ENCODE measurements at places on chromosomes 6 and 20.
A peak's percentile ranks its signal among the peaks of the same experiment; 100 is the strongest.

- DNase-seq = peak; percentile 39
Measured at GRCh38 chr6:44006123-44006871, 121.0 kb downstream of the MRPL14 start.

- no peak for DNase-seq
Measured at GRCh38 chr6:147126618-147127022, 77.6 kb upstream of the STXBP5 start.

- no peak for DNase-seq
Measured at GRCh38 chr6:18978337-18979128, 591.4 kb downstream of the RNF144B start.

DNA sequence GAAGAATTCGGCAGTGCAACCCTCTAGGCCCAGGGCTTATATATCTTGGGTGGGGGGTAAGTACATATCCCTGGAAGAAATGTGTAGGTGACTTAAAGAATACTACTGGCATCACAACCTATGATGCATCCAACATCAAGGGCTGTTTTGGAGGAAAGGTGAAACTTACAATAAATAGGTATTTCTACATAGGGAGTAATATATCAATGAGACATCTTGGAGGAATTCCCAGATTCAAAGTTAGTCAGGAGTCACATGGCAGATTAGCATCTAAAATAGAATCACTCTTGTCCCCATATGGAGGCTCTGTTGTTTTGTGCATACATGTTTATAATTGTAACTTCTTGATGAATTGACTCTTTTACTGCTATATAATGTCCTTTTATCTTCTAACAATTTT is 375.5 kb downstream of the PAX1 start:
- no peak for DNase-seq

DNA sequence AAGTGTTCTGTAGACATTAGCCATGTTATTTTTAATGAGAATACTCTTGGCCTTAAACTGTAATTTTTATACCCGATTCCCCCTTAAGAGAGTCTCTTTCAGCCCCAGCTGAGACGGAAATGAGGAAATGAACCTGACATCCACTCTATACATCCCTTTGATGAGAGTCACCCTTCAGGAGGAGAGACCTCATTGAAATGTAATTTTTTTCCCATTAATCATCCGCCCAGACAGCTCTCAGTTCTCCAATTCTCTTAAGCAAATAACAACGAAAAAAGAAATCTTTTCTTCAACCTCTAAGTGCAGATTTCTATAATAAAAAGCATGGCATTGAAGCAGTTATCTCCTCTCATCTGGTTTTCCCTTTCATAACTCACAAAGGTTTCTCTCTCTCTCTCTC is 243.8 kb upstream of the PMEPA1 start:
- DNase-seq = no peak

GRCh38 chr6:135750081-135750480 is 101.4 kb upstream of the PDE7B start:
- DNase-seq = no peak

DNA sequence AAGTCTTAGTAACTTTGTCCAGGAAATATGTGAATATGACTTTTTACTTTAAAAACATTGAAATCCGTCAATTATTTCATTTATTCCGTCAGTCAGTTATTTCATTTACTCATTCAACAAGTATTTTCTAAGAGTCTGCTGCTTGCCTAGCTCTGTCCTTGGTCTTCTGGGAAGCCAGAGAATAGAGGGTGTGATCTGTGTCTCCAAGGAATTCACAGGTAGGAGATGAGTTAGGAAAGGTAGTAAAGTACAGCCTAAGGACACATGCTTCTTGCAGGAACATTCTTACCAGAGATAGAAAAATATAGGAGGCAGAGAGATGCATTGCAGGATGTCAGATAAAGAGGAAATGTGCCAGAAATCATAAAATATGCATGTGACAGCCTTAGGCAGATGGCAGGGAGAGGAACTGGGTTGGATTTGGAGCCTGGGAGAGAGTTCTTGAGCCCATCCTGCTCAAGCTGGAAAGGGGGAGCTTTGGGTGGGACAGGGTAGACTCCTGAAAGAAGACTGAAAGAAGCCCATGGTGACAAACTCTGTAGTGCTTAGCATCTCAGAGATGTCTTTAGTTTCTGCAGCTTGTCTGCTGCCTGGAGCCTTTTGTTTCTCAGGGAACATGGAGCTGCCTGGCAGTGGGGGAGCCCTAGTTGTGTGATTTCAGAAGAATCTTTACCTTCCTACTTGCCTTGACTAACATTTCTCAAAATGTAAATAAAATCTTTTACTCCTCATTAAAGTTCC is 3.5 kb downstream of the SH3BGRL2 start:
- DNase-seq = no peak

- DNase-seq = peak; percentile 56
Measured at GRCh38 chr6:45436544-45437438, 59.1 kb upstream of the SUPT3H start.

DNA sequence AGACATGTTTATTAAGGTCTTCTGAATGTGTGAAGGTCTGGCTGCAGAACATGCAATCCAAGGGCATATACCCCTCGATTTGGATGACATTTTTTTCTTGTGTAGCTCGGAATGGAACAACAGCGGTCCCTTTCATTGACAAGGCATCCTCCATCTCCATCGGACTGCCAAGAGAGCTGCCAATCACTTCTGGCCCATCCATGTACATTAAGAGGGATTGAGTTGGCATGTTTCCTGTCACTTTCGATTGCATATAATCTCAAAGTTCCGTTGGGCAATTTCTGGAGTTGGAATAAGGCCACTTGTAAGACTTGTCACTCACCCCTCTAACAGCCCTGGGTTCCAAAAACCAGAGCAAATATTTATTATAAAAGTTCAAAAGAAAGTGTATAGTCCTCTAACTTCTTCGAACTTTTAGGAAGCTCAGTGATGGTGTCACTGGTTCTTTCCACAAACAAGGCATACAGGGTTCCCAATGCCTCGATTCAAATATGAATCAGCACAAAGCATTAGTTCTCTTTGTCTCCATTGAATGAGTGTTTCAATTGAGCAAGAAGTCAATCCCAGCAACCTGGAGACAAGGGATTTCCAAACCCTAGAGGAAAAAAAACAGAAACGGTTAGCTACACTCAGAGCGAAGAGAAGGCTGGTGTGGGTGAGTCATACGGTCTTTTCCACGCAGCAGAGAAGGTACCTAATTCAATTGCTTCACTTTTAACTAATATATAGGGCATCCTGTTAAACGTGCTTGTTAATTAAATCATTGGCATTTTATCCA is 10.9 kb downstream of the ZNF217 start:
- DNase-seq = no peak

GRCh38 chr20:3166338-3166912 is 6.8 kb upstream of the FASTKD5 start:
- no peak for DNase-seq

DNA sequence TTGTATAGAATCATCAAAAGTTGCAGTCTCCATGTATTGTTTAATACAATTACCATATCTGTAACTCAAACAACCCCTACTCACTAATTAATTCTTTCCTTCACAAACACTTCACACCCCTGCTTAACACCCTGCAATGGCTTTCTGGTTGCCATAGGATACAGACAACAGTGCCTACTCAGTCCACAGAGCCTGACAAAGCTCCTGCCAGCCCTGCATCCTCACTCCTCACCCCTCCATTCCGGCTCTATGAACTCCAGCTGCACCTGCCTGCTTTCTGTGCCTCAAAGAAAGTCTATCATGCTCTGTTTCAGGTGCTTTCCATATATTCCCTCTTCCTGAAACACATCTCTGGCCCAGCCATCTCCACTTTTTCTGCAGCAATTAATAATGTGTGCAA is 253.4 kb downstream of the HACE1 start:
- no peak for DNase-seq

- no peak for DNase-seq
Measured at GRCh38 chr6:151408858-151409257, 17.5 kb upstream of the ZBTB2 start.

DNA sequence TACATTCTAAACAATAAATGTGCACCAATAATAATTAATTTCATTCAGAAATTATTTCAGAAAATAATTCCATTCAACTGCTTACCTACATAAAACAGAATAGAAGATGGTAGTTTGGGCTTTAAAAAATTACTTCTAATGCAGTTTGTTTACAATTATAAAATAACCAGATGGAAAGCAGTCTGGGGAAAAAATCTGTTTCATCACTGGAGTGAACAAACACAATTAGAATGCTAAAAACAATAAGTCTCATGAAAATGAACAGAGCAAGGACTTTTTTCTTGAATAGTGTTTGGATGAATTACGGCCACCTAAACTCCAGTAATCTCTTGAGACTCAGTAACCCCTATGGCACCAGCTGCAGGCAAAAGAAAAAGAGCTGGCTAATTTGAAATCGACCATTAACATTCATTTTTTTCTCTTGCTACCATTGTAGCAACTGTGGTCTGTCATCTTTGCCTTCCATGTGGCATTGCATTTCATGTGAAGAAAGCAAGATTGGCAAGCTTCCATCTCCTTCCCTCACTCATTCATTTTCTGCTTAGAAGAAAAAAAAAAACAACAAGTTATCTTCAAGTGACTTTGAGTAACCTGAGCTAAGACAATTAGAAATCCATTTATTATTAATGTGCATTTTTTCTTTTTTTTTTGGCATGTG is 88.4 kb upstream of the CEP85L start:
- DNase-seq = peak; percentile 51
